ENCODE measurements at places on chromosomes 7 and 10.

GRCh38 chr7:68756986-68757495 is 841.2 kb upstream of the AUTS2 start:
- DNase-seq = no peak

DNA sequence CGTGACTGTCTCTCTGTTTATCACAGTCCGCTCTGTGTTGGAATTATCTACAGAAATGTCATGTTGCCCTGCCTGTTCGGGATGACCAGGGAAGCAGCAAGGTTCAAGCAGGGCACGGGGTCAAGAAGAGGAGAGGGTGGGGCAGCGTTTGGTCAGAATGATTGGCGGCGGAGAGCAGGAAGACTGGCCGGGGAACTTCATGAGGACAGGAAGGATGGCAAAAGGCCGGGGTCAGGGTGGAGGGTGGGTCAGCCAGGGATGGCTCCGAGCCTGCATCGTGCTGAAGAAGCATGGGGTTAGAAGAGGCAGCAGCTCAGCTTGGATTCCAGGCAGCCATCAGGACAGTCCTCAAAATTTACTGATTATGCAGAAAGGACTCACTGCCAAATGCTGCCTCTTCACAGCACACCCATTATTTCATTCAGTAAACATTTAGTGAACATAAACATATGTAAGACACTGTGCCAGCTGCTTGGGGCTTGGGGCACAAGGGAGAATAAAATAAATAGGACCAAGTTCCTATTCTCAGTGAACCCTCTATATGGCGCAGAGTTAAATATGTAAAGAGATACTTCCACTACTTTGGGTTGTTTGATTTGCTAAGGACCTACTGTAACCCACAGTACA is 42.8 kb downstream of the WNT2 start:
- DNase-seq = no peak

- DNase-seq = no peak
Observed at GRCh38 chr10:96074776-96075175, 31.4 kb downstream of the CCNJ start.

GRCh38 chr7:84624927-84625326 is 430.3 kb upstream of the SEMA3A start:
- no peak for DNase-seq

DNA sequence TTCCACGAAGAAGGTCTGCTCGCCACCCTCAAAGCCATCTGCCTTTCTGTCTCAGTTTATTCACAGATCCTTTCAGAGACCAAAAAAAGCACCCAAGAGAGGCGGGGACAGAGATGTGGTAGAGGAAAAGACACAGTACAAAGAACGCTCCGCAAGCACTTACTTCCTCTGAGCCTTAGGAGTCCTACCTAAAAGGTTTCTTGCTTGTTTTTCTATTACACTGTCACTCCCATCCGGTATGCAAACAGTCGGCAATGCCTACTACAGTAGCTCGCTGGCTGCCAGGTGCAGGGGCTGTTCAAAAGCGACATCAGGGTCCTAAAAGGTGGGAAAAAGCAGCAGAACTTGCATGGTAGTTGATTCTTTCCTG is 816 bp downstream of the TECPR1 start:
- peak; percentile 4 for DNase-seq

GRCh38 chr10:131874991-131875451 is 25.8 kb upstream of the PPP2R2D start:
- peak; percentile 37 for DNase-seq

DNA sequence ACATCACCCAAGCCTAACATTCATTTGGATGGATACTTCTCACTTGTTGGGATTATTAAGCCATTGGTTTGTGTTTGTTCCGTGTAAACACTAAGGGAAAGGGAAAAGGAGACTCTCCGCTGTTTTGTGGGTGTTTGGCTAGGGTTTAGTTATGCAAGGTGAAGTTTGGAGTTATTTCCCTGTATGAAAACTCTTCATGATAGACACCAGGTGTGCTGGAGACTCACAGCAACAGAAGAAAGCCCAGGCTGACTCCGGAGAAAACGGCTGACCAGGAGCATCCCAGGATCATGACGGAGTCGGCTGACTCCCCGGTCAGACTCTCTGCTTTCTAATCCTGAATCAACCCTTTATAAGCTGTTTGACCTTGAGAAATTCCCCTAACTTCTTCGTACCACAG is 94.1 kb upstream of the KLF6 start:
- DNase-seq = no peak

DNA sequence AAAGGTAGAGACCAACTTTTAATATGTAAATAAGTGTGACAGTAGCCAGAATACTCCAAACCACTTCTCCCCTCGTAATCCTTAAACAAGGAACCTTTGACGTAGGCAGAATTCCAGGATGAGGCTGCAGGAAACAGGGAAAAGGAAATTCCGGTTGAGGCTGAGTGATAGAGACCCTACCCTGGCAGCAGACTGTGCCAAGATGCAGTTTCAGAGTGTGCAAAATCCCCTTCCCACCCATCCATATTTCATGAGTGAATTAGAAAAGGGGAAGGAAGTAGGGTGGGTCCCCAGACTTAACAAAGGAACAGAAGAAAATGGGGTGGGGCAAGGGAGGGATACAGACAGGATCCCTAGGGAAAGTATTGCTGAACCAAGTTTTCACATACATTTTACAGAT is 143.0 kb downstream of the RAPGEF5 start:
- DNase-seq = no peak

- no peak for DNase-seq
Observed at GRCh38 chr7:33745934-33746333, 159.4 kb upstream of the BMPER start.
